Gastrocnemius medialis (tissue), 4 donors: ENCODE measurements at places on chromosomes 1 and 21.

GRCh38 chr1:201561601-201562000, 22.7 kb downstream of the NAV1 start:
- no peak for DNase-seq

GRCh38 chr1:65812065-65812464, 19.4 kb downstream of the PDE4B start:
- peak; percentile 16 for DNase-seq

GRCh38 chr1:61851849-61852669, 109.8 kb downstream of the PATJ start:
- DNase-seq = no peak

- DNase-seq = peak; percentile 39
Measured at GRCh38 chr1:10755970-10756521, 40.4 kb downstream of the CASZ1 start.

DNA sequence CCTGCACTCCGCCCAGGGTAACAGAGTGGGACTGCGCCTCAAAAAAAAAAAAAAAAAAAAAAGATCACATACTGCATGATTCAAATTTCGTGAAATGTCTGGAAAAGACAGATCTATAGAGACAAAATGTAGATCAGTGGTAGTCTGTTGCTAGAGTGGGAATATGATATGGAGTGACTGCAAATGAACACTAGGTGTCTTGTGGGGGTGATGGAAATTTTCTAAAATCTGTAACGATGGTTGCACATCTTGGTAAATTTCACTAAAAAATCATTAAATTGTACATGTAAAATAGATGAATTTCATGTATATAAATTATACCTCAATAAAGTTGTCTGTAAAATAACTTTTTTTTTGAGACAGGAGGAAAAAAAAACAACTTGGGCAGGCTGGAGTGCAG, 5.5 kb downstream of the AIDA start:
- DNase-seq = no peak

DNA sequence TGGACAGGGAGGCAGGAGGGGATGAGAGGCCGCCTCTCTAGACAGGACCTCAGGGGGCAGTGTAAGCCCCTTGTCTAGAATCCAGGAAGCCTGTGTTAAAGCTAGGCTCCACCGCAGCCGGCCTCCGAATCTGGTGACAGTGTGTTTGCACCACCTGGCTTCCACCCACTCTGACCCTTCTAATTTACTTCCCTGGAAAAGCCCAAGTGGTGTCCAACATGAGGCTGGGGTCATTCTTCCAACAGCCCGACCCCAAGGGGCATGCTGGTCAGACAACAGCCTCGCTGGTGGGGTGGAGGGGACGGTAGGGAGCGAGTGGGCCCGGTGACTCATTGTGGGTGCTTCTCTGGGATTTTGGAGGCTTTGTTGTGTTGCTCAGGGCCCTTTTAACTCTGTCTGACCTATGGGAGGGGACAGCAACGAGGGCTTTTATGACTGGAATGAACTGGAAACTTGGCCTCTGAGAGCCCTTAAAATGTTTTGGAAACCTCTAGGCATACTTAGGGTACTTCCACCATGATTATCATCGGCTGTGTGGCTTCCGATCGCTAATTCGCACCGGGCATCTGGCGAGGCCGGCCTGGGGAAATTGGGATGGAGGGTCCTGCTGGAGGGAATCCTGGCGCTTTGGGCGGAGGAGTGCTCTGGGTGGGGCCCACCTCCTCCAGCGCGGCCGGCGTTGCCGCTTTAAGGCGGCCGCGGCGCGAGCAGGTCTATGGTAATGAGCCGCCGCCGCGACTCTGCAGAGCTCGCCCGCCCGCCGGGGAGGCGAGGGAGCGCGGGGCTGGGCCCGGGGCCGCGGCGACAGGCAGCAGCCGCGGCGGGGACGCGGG, at the start of gene CELSR2:
Gene CELSR2, plus strand, starts transcription at position 743 of the 833 bp plus-strand sequence. CDS start 541 bp downstream, outside the sequence.
- peak; percentile 1 for DNase-seq

DNA sequence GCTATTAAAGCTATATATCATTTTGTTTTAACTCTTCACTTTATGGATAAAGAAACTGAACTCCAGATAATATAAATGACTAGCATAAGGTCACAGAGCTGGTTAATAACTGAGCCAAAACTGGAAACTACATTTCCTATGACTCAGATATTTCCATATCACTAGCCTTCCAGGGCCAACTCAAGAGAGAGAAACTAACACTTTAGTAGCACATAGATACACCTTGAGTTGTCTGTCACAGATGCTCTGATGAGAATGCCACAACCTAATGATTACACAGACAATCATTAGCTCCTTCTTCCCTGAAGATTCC, 40.7 kb downstream of the NME7 start:
- DNase-seq = no peak

GRCh38 chr1:2582391-2582790, 4.2 kb upstream of the PRXL2B start:
- DNase-seq = no peak

DNA sequence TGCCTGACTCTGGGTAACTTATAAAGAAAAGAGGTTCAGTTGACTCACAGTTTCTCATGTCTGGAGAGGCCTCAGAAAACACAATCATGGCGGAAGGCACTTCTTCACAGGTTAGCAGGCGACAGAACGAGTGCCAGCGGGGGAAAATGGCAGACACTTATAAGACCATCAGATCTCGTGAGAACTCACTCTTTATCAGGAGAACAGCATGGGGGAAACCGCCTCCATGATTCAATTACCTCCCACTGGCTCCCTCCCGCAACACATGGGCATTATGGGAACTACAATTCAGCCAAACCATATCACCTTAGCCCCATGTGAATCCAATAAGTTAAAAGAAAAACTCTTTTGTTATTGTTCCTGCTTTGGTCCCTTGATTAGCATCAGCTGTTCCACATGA, 725.2 kb downstream of the LRRIQ3 start:
- DNase-seq = no peak

DNA sequence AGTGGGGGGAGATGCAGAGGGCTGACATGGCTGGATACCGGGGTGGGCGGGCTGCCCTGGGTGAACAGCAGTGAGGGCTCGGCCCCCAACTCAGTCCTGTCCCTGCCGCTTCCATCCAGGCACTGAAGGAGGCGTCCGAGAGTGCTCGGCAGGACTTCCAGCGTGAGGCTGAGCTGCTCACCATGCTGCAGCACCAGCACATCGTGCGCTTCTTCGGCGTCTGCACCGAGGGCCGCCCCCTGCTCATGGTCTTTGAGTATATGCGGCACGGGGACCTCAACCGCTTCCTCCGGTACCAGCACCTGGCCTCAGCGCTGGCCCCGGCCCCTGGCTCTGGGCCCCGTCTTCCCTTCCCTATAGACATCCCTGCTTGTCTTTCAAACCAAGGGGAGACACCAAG, 15.6 kb downstream of the NTRK1 start:
- DNase-seq = no peak

- DNase-seq = peak; percentile 11
Measured at GRCh38 chr1:180643693-180644092, 11.9 kb downstream of the XPR1 start.

GRCh38 chr21:39610703-39611102, 2.0 kb upstream of the B3GALT5 start:
- DNase-seq = no peak

DNA sequence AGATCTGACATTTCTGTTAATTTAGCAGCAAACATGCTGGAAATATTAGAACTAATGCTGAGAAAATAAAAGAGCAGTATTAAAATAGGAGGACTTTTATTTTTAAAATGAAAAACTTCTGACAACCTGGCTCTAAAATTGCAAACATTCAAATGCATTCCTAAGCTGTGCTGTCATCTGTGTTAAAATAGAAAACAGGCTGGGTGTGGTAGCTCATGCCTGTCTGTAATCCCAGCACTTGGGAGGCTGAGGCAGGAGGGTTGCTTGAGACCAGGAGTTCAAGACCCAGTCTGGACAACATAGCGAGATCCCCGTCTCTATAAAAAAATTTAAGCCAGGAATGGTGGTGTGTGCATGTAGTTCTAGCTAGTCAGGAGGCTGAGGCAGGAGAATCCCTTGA, 44.6 kb downstream of the MIGA1 start:
- peak; percentile 44 for DNase-seq

GRCh38 chr1:59685666-59686065, 129.1 kb upstream of the HOOK1 start:
- no peak for DNase-seq
